Left forelimb (tissue), 1 donor: ENCODE measurements at places on chromosomes 1 and 21.
A peak's percentile ranks its signal among the peaks of the same experiment; 100 is the strongest.

DNA sequence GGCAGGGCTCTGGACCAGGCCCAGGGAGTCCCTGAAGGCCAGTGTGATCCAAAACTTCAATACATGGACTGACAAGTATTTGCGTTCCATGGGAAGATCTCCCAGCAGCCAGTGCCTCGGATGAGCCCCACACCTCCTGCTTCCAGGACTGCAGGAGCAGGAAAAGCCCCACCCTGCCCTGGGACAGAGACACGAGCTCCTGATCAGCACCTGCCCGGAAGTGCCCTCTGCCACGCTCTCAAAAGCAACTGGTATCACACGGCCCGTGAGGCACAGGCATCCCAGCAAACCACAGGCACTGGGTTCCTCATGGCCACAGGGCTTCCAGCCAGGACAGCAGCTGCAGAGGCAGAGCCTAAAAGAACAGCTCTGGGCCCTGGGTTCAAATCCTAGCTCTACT is 48.6 kb downstream of the ACOT7 start:
- DNase-seq: no peak

DNA sequence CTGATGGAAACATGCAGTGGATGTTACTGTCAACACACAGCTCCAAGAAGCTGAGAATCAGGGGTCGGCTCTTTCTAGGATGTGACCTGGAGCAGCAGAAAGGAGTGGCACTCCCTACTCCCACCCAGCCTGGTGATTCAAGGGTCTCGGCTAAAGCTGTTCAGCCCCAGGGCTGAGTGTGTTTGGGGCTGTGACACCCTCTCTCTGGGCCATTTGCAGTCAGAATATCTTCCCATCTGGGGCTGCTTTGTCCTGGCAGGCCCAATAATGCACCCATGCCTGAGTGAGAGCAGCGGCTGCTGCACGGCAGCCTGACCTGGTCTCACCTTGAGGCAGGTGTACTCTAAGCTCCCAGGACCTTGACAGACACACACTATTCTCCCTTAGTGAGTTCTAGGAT is 52.5 kb upstream of the AJAP1 start:
- peak; percentile 14 for DNase-seq

DNA sequence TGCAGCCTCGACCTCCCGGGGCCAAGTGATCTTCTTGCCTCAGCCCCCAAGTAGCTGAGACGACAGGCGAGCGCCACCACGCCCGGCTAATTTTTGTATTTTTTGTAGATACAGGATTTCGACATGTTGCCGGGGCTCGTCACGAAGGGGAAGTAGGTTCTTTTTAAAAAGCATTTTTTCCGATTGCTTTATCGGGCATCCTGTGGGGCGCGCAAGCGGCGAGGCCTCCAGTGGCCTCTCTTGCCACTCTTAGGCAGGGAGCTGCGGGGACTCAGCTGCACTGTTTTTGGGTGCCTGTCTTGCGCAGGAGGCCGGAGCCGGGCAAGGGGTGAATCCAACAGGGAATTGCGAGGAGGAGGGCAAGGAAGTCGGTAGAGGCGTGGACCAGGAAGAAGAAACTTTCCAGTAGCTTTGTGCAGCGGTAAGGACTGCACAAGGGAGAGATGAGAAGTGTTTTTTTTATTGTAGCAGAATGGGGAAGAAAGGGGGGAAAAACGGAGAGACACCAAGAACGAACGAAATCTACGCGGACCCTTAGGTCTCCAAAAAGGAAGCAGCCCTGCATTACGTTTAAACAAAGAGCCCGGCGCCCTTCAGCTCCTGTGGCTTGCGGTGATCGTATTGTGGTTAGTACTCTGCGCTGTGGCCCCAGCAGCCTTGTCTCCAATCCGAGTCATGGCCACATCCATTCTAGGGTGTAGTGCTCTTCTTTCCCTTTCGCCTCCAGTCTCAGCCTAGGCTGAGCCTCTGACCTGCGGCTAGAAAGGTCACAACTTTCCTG is 164.8 kb downstream of the PPIAL4G start:
- no peak for DNase-seq

DNA sequence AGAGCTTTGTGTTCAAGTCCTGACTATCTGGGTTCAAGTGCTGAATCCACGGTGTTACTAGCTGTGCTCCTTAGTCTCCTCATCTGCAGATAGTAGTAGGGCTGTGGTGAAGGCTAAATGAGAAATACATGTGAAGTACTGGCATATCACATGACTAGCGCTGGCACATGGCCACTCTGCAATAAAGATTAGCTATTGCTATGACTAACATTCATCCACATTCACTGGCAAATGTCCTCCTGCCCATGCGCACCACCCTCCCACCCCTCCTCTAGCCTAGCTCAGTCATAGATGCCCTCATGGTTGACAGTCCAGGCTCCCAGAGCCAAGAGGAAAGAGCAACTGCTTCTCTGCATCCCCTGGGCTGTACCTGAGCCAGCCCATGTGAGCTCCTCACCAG is 8.5 kb upstream of the COL8A2 start:
- DNase-seq: no peak

- DNase-seq: no peak
Measured at GRCh38 chr1:73040811-73041210, 758.5 kb upstream of the NEGR1 start.

- no peak for DNase-seq
Measured at GRCh38 chr1:51093581-51093980, 8.4 kb upstream of the C1orf185 start.

GRCh38 chr1:4394366-4394765 is 260.0 kb upstream of the AJAP1 start:
- DNase-seq: peak; percentile 8

- DNase-seq: no peak
Measured at GRCh38 chr1:236808005-236808404, 12.9 kb downstream of the MTR start.

DNA sequence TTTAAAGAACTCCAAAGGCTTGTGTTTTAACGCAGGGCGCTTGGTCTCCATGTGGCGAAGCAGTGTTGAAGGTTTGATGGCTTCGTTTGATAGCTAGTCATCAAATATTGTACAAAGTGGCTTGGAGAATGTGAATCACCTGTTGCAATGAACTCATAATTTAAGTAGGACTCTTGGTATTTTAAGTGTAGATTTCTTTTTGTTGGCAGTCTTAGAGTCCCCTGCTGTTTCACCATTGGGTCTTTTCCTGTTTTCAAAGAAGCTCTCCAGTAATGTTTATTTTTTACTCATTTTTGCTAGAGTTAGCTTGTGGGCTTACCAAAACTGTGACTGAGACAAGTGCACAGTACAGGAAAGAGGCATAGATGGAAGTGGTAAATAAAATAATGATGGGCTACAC is 26.2 kb downstream of the RASAL2 start:
- no peak for DNase-seq

DNA sequence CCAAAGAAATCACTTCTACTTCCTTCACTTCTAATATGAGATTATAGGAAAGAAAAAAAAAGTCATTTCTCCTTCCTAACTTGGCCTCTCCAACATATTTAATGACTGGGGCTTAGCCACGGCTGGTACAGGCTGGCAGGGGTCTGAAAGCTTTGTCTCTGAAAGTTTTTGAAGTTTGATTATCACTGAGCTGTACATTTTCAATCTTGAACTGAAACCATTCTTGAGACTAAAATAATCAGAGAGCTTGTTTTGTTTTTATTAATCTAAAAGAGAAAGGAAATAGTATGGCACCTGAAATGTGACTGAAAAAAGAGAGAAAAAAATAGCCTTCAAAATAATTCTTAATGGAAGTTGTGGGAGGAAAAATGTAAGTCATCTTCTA is 3.8 kb upstream of the KRTAP19-8 start:
- DNase-seq: no peak

- no peak for DNase-seq
Measured at GRCh38 chr1:173406783-173407230, 70.3 kb upstream of the PRDX6 start.

DNA sequence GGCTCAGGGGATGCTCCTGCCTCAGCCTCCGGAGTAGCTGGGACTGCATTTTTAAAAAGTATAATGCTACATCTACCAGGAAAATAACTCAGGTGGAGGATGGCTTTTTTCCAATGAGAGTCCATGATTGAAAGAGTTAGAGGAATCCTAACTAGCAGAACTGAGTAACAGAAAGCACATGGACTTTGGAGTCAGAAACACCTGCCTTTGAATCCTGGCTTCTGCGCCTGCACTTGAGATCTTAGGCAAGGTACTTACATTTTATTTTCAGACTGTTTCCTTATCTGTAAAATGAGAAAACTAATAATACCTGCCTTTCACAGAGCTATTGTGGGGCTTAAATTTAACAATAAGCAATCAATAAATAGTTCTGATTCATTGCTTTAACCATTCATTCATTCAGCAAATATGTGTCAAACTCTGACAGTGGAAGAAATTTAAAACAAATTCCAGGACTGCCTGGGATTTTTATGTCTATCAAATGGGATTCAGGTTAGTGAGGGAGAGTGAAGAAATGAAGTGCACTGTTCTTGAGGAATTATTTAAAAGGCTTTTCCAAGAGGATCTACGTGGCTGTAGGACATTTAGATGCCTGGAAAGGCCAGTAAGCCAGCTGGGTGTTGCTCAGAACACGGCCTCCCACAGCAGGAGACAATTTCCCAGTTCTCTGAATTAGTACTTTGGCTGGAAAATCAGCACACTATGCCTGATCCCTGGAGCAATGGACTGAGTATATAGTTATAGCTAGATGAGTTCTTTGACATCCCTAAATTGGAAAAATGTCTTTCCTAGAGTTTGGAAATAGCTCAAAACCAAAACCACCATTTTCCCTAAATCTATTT is 12.8 kb upstream of the LBR start:
- DNase-seq: no peak

DNA sequence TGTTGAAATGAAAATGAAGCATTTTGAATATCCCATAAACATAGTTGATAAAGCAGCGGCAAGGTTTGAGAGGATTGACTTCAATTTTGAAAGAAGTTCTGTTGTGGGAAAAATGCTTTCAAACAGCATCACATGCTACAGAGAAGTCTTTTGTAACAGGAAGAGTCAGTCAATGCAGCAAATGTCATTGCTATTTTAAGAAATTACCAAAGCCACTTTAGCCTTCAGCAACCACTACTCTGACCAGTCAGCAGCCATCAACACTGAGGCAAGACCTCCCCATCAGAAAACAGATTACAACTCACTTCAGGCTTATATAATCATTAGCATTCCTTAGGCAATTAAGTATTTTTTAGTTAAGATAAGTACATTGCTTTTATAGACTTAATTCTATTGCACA is 33.8 kb upstream of the FCRL3 start:
- DNase-seq: no peak

GRCh38 chr1:42195841-42196240 is 31.3 kb upstream of the GUCA2A start:
- DNase-seq: no peak

- no peak for DNase-seq
Measured at GRCh38 chr1:239947801-239948200, 143.9 kb upstream of the FMN2 start.

DNA sequence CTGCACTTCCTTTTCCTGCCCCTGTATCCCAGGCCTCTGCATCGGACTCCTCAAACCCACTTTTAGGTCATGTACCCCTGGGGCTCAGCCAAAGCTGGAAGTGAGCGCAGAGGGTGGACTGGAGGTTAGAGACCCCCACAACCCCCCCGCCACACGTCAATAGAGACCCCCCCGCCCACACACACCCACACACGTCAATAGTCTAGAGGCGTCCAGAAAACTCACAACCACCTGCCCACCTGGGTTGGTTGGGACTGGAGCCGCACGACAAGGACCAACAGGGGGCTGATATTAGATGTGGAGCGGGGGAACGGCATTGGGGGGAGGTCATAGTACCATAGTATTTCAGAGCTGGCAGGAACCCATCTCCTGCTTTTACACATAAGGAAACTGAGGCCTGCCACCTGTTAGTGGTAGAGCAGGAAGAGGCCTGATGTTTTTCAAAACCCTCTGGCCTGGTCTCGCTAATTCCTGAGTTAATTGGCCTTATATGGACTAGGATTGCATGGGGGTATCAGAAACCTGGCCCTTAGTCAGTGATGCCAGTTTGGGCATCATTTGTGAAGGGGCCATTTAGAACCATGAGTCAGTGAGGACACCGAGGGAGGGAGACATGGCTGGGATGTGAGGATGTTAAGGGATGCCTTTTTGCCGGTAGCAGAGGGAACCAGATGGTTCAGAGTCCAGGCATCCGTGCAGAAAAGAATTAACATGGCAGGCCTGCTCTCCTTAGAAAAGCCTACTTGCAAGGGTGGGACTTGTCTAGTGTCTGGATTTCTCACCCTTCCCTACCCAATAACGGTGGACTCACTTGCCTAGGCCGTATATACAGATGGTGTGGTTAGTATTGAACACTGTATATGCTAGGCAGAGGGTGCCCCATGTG is 1.1 kb downstream of the NENF start:
- no peak for DNase-seq

- DNase-seq: no peak
Measured at GRCh38 chr1:23895993-23896392, 17.2 kb downstream of the CNR2 start.

- DNase-seq: no peak
Measured at GRCh38 chr1:153798468-153798780, 23.2 kb downstream of the SLC27A3 start.

DNA sequence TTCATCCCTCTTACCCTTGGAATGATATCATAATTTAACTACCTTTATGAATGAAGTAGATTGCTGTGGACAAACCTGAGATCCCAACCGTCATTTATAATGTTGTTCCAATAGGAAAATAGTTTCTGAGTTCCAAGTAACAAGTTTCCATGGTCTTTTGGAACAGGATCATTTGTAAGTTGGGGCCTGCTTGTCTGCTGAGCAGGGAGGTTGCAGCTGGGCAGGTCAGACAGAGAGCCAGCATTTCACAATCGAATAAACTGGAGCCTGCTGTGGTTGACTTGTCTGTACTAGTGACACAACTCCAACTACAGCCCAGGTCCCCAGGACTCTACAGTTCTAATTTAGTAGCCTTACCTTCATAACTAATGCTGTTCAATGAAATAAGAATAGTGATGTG is 18.6 kb upstream of the RALGPS2 start:
- no peak for DNase-seq

DNA sequence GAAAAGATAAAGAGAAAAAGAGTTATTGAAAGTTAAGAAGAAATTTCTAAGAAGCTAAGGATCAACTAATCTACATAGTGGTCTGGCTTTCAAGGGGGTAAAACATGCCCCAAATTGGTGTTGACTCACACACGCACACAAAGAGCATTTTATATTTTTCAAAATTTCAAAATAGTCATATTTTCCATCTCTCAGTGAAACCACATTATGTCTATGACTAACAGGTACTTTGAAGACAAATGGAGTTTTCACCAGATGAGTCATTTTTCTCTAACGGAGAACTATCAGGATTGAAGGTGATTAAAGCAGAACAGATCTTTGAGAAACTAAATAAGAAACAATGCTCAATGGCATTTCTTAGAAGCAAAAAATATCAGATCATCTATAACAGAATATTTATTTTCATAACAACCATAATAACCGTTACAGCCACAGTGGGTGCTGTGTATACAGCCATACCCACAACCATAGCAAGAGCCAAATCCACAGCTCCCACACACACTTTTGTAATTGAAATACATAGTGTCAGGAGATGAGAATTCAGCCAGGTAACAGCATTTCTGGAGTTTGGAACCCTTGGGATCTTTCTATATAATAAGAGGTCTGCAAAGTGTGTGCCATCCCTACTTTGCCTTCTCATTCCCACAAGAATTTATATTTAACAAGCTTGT is at the start of gene KRTAP21-3:
Gene KRTAP21-3, minus strand, starts transcription at position 539 of the 671 bp plus-strand sequence. Its CDS starts 18 bp downstream, at position 521.
- no peak for DNase-seq

GRCh38 chr1:223323491-223324484 is 40.2 kb downstream of the SUSD4 start:
- DNase-seq: no peak
